ENCODE measurements at places on chromosomes 6 and 20.
A peak's percentile ranks its signal among the peaks of the same experiment; 100 is the strongest.

GRCh38 chr6:108559097-108559883 lies 1.4 kb upstream of the FOXO3 start:
- DNase-seq: peak; percentile 66

DNA sequence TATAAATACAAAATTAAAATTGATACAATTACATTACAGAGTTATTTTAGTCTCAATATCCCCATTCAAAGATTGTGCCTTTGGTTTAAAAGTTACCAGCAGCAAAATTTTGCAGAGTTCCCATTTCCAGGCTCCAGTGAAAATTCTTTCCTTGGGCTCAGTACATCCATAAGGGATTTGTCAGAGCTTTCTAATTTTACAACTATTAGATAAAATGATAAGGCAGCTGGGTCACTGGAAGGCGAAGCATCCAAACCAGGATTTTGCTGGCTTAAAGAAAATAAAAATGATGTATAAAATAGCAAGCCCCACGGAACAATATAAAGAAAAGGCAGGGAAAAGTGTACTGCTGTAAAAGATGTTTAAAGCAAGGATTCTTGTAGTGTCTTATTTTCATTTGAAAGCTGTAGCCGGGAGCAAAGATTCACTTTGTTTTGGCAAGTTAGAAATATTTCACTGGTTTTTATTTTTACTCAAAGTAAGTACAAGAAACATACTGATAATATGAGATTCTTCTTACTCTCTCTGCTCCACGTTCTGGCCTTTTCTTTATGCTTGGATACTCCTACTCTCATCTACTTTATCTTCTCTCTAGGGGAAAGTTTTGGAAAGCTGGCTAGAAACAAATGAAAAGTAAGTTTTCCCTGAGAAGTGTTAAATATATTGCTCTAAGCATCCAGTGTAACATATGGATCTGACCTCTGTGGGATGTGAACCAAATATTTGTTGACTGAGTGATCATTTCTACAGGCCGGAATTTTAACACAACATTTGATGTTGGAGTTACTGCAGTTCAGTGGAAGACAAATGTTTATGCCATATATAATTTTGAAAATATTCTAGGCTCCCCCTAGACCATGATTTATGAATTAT lies 488.4 kb downstream of the PHF3 start:
- no peak for DNase-seq

DNA sequence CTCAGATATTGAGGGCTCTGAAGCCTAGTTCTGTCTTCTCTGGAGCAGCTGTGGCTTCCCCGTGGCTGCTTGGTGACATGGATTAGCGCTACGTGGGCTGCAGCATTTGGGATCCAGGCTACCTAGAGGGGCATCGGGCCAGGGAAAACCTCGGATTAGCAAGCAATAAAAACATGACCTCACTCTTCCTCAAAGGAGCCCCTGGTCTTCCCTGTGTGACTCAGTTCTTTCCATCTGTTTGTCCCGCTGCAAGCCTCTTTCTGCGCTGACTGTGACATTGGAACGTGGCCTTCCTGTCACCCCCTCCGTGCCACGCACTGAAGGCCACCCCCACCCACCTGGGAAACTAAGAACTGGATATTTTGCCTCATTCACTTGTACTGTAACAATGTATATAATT lies 3.6 kb downstream of the MRGBP start:
- DNase-seq: no peak

- no peak for DNase-seq
These were observed 165.0 kb upstream of the SULF2 start for GRCh38 chr20:47950124-47950912.

DNA sequence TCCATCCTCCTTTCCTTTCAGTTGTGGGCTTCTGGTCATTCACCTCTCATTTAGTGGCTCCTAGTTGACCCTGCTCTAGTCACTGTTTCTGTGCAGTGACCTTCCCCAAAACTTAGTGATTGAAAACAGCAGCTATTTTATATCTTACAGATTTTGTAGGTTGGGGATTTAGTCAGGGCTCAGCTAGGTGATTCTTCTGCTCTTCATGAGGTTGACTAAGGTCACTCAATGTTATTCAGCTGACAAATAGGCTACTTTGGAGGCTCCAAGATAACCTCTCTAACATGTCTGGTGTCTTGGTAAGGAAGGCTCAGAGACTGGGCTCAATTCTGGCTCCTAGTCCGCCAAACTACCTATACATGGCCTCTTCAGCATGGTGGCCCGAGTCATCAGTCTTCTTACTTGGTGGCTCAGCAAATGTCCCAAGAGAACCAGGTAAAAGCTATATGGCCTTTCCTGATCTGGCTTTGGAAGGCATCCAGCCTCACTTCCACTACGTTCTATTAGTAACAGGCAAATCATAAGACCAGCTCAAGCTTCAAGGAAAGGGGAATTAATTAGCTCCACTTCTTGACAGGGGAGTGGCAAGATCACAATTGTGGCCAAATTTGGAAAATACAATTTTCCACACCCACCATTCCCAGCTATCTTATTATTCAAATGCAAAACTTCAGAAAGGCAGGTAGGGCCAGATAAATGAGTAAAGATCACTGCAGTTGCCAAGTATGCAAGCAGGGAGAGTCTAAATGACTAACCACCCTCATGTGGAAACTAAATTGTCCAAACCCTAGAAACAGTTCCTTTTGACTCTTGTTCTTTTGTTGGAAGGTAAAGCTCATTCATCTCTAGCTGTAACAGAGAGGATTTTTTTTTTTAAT lies 50.5 kb upstream of the LTV1 start:
- DNase-seq: no peak

DNA sequence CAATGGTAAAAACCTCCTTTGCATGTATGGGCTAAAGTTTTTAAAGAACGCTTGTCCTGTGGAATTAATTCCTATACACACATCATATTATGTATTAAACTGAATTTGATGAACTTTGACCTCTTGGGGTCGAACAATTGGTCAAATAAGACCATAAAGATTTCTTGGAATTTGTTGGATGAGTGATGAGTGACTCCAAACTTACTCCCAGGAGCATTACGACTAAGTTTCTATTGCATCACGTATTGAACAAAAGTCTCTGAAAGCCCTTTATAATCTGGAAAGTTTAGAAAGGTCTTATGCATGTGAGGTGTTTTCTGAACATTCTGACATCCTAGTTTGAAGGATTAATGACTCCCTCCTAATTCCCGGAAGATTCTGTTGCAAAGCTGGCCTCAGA lies 126.9 kb upstream of the BMP5 start:
- DNase-seq: no peak
